ENCODE measurements at places on chromosomes 7 and 10.

DNA sequence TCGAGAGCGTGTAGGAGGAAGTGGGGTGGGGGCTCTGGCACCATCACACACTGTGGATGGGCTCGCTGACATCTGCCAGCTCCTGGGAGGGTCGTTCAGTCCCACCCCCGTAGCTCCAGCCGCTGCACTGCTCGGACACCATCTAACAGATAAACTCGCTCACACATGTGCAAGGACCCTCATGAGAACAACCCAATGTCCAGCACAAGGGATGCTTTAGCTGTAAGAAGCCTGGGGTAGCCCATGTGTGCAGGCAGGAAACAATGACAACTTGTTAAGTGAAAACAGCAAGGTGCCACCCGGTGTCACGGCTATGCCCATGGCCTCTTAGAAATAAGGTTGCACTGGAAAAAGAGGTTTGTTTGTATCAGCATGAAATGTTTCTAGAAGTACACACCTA, 14.1 kb downstream of the OGDHL start:
- DNase-seq = no peak

DNA sequence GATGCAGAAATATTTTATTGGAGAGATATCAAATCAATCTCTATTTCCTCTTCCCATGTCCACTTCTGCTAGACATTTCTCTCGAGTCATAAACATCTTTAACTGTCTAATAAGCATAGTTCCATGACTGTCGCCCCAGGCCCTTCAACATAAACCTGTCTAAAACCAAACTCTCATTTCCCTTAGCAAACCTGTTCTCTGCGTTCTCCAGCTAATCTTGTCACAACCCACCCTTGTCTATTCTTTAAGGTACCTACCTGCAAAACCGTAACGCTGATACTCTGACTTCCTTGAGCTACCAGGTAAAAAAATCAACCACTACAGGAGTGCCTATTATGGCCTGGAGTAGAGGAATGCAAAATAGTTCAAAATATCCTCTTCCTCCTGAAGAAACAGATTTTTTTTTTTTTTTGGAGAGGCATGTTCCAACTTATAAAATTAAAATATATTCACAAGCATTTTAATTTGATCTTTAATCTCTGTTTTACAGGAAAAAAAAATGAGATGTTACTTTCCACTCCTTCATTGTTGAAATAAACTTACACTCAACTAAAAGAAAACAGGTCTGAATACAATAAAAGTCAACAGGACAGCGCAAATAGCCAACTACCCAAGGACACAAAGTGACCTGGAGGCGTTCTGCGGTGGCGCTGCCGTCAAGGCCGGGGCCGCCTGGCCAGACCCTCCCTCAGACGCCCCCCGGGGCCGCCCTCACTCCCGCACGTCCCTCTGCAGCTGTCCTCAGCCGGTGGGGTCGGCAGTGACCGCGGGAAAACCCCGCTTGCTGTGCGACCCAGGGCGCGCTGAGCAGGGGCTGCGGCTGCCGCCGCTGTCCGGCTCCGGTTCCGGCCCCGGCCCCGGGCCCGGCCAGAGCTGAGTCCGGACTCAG, 765 bp downstream of the SLC25A40 start:
- DNase-seq = no peak

GRCh38 chr10:127911867-127912257, 5.0 kb downstream of the PTPRE start:
- DNase-seq = no peak

GRCh38 chr7:132782777-132783640, 206.7 kb upstream of the PLXNA4 start:
- DNase-seq = no peak

DNA sequence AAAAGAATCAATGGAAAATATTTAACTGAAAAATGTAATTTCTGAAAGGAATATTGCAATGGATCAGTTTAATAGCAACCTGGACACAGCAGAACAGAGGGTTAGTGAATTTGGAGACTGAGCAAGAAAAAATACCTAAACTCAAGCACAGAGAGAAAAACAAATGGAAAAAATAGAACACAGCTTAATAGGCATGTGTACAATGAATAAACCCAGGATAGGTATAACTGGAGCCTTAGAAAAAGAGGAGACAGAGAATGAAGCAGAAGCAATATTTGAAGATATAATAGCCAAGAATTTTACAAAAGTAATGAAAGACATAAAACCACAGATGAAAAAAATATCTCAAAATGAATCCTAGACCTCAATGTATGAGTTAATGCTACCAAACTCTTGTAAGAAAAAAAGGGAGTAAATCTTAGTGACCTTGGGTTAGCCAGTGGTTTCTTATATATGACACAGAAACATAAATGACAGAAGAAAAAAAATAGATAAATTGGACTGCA, 2.9 kb upstream of the DNAJC1 start:
- DNase-seq = no peak

- no peak for DNase-seq
Measured at GRCh38 chr7:69770613-69771012, 172.3 kb downstream of the AUTS2 start.

DNA sequence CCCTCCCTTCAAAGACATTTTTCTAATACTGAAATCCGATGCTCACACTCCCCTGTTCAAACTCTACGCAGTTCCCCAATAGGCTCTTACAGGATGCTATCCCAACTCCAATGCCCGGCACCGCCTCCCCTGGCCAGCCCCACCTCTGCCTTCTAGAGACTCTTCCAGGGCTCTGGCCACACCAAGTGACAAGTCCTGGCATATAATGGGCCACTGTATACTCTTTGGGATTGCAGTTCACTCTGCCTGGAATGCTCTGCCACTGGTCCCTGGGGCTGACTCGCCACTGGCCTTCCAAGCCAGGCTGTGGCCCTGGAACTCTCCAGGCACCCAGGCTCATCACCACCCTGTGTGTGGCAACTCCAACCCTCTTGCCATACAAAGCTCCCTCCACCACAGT, 3.1 kb upstream of the BRI3 start:
- no peak for DNase-seq

DNA sequence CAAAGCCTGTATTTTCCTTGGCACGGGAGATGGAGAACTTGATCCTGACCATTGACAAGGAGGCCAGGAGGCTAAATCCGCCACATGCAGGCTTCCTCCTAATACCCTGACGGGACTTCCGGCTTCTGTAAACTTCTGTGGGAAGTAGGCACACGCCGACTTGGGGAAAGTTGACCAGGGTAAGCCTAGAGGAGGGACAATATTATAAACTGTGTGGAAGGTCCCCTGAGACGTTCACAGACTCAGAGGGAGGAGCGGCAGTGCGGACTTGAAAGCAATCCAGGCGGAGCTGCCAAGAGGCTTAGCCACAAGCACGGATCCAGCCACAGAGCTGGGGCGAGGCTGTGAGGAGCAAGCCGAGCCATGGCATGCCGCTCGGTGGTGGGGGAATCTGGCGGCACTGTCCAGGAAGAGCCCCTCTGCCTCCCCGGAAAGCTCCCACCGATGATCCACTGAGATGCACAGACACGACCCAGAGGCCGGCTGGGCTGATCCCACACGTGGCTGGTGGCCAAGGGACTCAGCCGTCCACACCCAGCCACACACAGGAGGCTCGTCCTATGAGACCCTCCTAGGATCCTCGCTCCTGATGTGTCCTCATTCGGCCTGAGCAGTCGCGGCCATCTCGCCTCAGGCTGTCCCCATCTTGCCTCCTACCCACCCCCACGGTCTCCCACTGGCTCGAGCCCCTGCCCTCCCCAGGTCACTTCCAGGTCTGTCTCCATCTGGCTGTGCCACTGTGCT, 40.0 kb upstream of the INSIG1 start:
- peak; percentile 96 for DNase-seq

GRCh38 chr7:107185716-107186115, 16.9 kb downstream of the HBP1 start:
- no peak for DNase-seq

DNA sequence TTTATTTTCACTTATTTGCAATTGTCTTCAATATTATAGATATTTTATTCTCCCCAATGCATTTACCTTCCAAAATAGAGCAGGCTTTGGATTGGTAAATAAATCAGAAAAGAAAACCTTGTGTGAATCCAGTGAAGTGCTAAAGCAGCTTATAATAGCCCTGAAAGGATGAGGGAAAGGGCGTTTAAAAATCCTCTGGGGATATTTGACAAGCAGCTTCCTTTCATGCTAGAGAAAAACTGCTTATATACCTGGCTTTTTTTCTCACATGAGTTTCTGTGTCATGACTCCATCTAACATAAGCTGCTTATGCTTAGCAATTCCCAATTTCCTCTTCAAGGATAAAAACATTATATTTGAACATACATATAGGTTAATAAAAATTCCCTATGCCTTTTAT, 221.6 kb upstream of the SEMA3E start:
- DNase-seq = no peak

- peak; percentile 25 for DNase-seq
Measured at GRCh38 chr7:145212050-145212449, 376.2 kb upstream of the TPK1 start.

DNA sequence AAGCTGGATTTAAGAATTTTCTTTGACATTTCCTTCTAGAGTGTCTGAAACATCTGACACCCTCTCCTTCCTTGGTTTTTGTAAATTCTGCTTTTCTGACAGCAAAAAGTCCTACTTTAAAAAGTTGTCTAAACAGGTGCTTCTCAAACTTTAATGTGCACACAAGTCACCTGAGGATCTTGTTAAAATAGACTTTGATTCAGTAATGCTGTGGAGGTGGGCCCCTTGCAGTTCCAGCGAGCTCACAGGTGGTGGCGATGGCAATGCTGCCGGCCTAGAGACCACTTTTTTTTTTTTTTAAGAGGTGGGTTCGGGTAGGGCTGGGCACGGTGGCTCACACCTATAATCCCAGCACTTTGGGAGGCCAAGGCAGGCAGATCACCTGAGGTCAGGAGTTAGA, 77.1 kb downstream of the ABCC2 start:
- DNase-seq = peak; percentile 26

- DNase-seq = no peak
Measured at GRCh38 chr10:77872151-77872946, 54.2 kb downstream of the DLG5 start.

DNA sequence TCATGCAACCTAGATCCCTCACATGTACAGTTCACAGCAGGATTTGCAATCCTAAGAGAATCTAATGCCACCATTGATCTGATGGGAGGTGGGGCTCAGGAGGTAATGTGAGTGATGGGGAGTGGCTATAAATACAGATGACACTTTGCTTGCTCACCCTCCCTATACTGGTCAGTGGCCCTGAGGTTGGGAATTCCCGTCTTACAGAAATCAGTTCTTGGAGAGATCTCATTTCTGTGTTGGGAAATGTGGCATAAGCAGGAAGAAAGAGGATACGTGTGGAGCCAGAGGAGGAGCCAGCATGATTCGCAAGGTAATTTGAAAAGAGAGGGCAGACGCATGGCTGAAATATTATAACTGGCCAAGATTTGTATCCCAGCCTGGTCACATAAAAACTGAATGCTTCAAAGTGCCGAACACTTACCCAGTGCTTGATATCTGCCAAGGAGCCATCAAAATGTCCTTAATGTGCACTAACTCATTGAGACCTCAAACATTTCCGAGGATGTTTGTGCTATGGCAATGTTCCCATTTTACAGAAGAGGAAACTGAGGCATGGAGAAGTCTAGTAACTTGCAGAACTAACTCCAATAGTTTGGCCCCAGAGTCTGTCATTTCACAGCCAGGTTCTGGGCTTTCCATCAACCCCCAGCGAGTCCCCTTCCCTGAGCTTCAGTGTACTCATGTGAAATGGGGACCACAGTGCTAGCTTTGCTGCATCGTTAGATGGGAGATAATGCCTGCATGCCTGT, 5.5 kb upstream of the IKZF1 start:
- peak; percentile 49 for DNase-seq

- DNase-seq = no peak
Measured at GRCh38 chr10:70982443-70982842, 94.1 kb upstream of the PCBD1 start.

GRCh38 chr7:158444501-158445420, 142.9 kb downstream of the PTPRN2 start:
- DNase-seq = no peak

DNA sequence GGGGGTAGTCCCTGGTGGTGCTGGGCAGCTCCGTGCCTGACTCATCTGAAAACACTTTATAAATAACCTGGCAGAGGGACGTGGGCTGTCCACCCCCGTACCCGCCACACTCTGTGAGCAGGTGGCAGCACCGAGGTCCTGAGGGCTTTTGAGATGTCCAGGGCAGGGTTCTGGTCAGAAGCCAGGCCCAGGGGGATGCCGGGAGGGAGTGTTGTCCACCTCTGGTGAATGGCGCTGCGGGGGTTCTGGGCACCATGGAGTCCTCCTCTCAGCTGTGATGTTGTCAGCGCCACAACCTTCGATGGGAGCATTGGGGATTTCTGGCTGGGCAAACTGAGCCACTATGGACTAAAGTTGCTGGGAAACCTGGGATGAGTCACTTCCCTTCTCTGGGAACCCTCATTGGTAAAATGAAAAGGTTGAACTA, 27.4 kb upstream of the GOLGA7B start:
- DNase-seq = peak; percentile 60

DNA sequence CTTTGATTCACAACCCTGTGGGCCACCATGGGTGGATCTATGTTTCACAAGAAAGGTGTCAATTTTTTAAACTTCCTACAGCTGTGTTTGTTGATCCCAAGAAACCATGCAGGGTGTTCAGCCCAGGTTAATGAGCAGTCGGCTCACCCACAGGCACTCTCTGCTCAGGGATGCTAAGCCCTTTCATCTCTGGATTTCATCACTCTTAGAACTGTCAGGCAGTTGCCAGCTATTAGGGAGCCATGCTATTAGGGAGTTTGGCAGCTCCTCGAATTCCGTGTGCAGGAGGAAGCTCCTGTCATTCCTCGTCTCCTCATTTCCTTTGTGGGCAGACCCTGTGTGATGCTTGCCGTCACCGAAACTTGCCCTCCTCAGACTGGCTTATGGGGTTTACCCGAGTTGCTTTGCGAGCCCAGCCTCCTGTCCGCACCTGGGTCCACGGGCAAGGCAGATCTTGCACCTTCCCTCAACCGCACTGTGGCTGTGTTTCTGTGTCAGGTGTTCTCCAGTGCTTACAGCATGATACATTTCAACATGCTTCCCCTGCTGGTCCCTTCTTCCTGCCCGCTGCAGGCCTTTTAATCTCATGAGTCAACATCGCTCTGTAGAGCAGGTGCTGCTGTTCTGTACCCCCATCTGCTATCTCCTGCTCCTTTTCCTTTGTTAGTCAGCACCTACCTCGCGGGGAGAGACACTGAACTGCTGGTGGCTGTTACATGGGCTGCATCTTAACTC, 509.8 kb downstream of the SUGCT start:
- no peak for DNase-seq

DNA sequence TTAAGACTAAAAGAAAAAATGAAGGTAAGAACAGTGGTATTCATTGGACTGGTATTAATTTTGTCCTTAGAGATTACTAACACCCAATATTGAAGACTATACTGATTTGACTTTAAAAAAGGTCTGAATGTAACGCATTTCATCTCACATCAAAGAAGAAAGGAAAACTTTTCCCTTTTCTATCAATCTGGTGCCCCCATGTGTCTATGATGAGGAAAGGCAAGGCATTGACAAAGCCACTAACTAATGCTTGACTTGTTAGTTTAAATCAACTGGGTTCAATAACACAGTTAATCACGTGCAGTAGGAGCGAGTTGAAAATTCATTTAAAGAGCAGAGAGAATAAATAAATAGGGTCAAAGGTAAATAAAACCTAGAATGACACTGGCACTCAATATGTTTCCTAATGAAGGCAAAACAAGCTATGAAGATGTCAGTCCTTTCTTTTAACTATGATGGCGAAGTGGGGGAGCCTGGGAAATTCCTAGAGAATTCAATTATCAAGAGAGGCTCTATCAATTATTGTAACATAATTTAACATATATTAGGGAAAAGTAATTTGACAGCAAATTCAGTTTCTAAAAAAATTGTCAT, 180.9 kb downstream of the ANK3 start:
- peak; percentile 6 for DNase-seq

All from Daoy (cell line).